ENCODE measurements at places on chromosomes 6 and 20.

GRCh38 chr6:123456836-123457235 lies 179.9 kb downstream of the TRDN start:
- DNase-seq: no peak

DNA sequence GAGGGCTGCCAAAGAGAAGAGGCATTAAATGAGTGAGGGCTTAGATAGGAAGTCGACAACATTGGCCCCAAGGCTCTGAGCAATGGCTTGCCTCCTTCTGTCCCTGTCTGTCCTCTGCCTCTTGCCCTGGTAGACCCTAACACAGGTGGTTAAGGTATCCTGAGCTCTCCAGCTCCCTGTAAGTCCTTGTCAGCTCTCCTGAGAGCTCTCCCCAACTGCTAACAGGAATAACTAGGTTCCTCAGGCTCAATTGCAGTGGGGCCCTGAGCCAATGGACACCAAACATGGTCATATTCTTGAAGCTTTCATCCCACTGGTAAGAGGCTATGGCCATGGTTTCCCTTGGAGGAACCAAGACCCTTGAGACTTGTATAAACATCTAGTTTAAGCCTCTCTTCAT lies 5.0 kb upstream of the CPNE1 start:
- DNase-seq: no peak

DNA sequence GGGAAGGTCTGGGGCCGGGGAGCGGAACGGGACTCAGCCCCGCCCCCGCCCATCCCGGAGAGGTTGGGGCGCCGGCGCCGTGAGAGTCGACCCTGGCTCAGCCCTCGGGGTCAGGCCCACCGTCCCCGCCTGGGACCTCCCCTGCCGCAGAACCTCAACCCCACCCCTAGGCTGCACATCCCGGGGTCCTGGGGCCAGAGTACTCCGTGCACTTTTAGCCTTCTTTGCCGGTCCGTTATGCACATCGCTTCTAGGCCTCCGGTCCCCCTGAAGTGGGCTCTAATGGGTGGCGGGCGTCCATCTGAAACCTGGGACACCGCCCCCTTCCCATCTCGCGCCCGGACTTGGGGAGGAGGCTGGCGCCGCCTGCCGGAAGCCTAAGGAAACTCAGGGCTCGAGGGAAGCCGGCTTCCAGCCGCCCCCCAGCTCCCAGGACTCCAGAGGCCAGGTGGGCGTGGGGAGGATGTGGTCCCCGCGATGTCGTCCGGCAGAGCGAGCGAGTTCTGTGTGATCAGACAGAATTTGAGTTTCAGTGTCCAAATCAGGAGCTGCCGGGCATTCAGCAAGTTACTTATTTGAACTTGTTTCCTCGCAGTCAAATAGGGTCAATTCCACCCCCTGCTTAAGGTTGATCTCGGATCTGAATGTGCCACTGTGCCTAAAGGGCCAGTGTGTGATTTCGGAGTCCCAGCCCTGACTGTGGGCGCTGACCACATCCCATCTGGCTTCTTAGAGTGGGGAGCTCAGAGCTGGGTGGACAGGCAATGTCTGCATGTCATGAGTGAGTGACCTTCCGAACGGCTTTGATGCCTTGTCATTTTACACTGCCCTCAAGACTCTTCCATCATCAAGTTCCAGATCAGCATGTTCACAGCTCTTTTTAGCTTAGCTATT lies 47.6 kb downstream of the CPXM1 start:
- DNase-seq: no peak

GRCh38 chr6:34243901-34244884 lies 4.6 kb downstream of the SMIM29 start:
- no peak for DNase-seq

GRCh38 chr6:89412071-89413005 lies at the start of gene RRAGD:
Gene RRAGD, minus strand, starts transcription at chr6:89412273. Its CDS starts 280 bp downstream, at chr6:89411993.
- peak; percentile 49 for DNase-seq

- no peak for DNase-seq
Measured at GRCh38 chr20:44643154-44643519, 8.4 kb downstream of the ADA start.

GRCh38 chr20:62294516-62294915 lies 8.3 kb upstream of the ADRM1 start:
- DNase-seq: no peak

- DNase-seq: no peak
Measured at GRCh38 chr6:162942866-162943265, 215.1 kb downstream of the PACRG start.
